ENCODE measurements at places on chromosomes 13 and 19.

- no peak for DNase-seq
Observed at GRCh38 chr13:47415048-47415447, 518.2 kb upstream of the HTR2A start.

GRCh38 chr13:92547266-92547665 is 679.3 kb upstream of the GPC6 start:
- no peak for DNase-seq

DNA sequence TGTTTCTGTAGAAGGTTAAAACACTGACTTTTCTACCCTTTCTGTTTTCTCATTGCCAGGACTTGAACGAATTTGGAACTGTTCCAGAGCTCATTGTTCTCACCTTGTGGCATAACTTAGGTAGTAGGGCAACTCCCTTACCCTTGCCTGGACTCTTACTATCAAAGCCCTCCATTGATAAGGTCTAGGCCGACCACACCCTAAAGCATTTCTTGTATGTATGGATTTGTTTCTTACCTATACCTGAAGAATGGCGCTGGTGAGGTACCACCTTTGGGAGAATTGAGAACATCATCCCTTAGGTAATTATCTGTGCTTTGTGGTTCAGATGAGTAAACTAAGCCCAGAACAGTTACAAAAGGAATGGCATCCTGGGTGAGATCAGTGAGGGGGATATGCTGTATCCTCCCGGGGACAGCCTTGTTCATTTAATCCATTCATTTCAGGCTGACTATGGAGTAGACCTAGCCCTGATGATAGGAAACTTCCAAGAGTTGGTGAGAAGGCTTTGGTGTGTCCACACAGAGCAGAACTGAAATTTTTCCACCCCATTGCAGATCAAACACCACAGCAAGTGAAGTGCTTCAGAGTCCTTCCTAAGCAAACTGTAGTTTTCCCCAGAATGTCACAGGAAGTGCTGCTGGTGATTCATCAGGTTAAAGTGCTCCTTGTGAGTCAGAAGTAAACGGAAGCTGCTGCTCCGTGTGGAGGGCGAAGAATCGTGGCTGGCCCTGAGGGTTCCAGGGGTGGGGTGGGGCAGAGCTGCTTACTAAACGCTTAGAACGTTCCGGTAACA is 113.0 kb downstream of the TEX26 start:
- DNase-seq = no peak

GRCh38 chr13:111852725-111853518 is 214.0 kb upstream of the SOX1 start:
- DNase-seq = no peak

- peak; percentile 42 for DNase-seq
Observed at GRCh38 chr19:892243-892893, 619 bp downstream of the MED16 start.

DNA sequence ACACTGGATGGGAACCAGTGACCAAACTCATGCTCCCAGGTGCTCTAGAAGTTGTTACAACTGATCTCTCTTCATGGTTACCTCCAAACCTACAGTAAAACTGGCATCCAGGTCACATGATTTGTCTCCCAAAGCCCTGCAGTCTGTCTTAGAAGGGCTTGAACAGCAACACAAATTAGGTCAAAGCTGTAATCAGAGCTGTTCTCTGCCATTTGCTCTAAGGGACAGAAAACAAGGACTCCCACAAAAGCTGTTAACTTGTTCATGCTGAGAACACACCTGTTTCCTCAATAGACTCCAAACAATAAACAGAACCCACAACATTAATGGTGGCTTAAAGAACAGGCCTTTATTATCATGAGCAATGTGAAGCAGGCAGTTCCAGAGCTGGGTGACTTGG is 8.0 kb downstream of the ZNF671 start:
- no peak for DNase-seq

GRCh38 chr19:18542941-18543813 is at the start of gene FKBP8:
Gene FKBP8 (minus strand): TSS chr19:18543573. CDS start chr19:18541970, 1,603 bp downstream.
- DNase-seq = peak; percentile 98

GRCh38 chr13:43483930-43484329 is 302.8 kb downstream of the ENOX1 start:
- no peak for DNase-seq

- DNase-seq = peak; percentile 17
Observed at GRCh38 chr19:4115050-4115817, 8.7 kb downstream of the MAP2K2 start.

- DNase-seq = no peak
Observed at GRCh38 chr19:46803555-46803954, 15.2 kb upstream of the SLC1A5 start.

- no peak for DNase-seq
Observed at GRCh38 chr19:43290568-43291359, 21.4 kb upstream of the PSG9 start.

GRCh38 chr19:17405250-17406045 is at the start of gene BST2:
Gene BST2 (minus strand): TSS chr19:17405630. CDS start chr19:17405575, 55 bp downstream.
- peak; percentile 55 for DNase-seq

DNA sequence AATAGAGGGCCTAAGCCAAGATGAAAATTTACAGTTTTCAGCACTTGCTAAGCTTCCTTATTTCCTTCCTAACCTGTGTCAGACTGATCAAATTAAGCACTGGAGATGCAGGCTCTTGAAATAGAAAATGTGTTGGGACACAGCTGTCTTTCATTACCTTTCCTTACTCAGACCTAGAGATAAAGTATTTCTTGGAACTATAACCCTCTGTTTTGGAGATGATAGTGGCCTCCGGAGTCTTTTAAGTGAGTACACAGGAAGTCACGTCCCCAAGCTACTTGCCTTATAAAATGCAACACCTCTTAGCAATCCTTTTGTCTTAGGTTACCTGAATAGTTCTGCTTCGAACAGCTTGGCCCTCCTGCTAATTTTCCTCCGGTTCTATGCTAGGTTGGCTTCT is 12.4 kb upstream of the AKAP11 start:
- DNase-seq = no peak
